ENCODE measurements at places on chromosomes 11 and 22.

GRCh38 chr11:74957937-74958629 lies 9.0 kb downstream of the SPCS2 start:
- DNase-seq = no peak

- peak; percentile 32 for DNase-seq
Measured at GRCh38 chr11:33040033-33040861, 875 bp downstream of the TCP11L1 start.

DNA sequence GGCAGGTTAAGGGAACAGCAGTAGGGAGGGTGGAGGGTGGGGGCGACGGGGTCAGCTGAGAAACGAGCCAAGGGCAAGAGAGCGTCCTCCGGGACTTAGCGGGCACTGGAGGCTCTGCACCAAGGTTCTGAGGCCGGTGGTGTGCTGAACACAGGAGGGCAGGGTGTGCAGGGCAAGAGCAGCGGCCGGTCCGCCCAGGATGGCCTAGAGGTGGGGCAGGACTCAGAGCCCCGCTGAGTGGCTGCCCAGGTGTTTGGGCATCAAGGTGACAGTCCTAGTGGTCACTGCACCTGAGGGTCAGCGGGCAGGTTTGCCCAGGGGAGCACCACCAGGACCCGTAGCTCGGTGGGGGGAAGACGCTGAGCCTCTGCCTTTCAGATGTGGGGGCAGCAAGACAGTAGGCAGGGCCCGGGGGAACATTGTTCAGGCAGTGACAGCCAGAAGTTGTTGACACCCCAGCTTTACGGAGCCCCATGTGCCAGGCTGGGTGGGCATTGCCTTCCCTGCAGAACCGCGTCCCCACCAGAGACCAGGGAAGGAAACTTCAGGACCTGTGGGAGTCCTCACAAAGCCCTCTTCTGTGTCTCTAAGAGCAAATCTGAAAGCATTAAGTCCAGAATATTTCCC lies 4.5 kb upstream of the TTLL8 start:
- DNase-seq = no peak

DNA sequence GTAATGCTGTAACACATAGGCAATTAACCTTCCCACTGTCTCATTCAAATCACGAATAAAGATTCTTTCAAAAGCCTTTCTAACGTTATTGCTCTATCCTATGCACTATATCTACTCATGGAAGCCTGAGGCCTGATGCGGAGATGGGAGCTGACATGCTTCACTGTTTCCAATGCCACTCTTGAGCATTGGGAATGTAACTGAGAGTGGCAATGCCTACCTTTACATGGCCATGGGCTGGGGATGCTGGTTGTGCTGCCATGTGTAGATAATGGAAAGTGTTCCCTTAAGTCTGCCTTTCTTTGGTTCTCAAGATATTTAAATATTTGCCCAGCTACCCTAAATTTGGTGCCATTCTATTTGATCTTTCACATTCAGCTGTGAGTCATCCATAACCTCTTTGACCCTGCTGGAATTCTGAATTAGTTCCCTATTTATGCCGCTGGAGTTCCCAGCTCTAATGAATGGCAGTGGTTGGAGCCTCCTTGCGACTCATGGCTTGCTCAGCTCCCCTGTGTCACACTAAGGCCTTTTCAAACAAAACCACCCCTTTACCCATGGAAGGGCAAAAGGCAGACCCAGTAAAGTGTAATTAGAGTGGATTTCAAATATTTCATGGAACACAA lies 21.4 kb upstream of the DKK3 start:
- peak; percentile 80 for DNase-seq

- no peak for DNase-seq
Measured at GRCh38 chr11:15114501-15115475, at the start of gene INSC. Gene INSC, plus strand, starts transcription at chr11:15114923. Its CDS starts 34,252 bp downstream, at chr11:15149175.

- DNase-seq = peak; percentile 83
Measured at GRCh38 chr11:64566042-64566914, 24.7 kb upstream of the SLC22A12 start.

DNA sequence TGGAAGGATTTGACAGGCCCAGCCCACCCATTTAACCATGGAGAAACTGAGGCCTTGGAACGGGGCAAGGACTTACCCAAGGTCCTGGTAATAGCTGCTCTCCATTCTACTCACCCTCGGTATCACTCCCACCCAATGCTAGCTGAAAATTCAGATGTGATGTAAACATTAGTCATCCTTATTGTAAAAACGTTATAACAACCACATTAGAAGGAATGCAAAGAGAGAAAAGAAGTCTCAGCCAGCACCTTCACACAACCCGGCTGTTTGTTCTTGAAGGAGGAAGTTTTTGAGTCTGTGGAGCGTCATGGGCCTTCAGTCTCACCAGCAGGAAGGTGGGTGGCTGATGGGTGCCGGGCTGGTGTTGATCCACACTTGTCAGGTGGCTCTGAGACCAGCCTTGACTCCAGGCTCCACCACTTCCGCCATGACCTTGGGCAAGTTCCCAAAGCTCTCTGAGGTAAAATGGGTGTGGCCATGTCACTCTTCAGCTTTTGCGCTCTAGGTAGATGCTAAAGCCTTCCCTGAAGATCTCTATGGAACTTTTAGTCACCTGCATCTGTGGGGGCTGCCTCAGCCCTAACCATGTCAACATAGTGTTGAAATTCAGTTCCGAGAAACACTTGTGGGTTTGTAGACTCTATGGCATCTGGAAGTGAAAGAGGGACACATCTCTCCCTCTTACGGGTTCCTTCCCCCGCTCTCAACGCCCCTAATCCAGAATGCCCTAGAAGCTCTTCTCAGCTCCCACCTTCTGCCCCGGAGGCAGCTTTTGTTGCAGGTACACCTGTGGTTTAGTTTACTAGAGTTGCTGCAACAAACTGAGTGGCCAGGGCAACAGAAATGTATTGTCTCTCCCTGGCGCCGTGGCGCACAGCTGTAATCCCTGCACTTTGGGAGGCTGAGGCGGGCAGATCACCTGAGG lies 14.8 kb downstream of the CD6 start:
- peak; percentile 50 for DNase-seq

GRCh38 chr11:35655254-35655653 lies 7.3 kb upstream of the TRIM44 start:
- DNase-seq = no peak

GRCh38 chr11:126914941-126915340 lies 85.6 kb downstream of the KIRREL3 start:
- DNase-seq = peak; percentile 83

- no peak for DNase-seq
Measured at GRCh38 chr11:50088231-50088630, 55.6 kb downstream of the OR4C45 start.

GRCh38 chr11:86151174-86152005 lies 82.5 kb upstream of the PICALM start:
- DNase-seq = peak; percentile 59

DNA sequence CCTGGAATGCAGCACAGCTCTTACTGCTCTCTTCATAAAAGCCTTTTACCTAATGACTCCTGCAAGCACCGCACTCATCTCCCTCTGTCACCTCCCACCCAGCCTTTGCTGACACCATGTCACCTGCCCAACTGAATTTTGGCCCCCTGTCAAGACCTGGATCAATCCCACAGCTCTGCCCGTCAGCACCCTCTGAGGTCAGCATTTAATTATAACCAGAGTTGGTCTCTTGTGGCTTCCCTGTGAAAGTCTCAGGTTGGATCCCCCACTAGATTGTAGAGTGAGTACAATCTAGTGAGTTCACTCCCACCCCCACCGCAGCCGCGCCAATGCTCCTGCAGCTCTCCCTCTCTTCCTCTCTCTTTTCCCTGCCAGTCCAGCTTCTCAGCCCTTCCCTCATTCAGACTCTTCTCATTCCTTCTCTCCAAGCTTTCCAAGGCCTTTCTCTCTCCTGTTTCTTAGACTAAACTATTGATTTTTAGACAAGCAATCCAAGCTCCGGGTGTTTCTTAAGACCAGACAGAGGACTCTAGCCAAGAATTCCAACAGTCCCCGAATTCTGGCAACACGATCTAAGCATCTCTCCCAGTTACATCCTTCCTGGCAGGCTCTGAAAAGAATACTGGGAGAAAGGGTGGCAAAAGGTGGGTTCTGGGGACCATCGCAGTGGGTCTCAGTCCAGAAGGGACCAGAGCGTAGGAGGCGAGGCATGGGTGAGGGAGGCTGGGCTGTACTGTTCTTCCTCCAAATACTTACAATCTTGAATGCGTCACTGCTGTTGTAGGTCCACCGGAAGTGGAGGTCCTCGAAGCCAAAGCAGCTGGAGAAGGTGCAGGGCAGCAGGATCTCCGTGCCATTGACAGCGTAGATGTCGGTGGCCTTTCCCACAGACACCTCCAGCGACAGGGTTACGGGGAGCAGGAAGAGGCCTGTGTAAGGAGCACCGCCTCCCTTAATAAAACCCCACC lies 8.0 kb downstream of the SCN4B start:
- no peak for DNase-seq

- DNase-seq = no peak
Measured at GRCh38 chr11:45141171-45141570, 5.3 kb upstream of the PRDM11 start.

GRCh38 chr11:2653198-2653551 lies 46.6 kb downstream of the KCNQ1OT1 start:
- DNase-seq = no peak

- peak; percentile 15 for DNase-seq
Measured at GRCh38 chr11:116180806-116181600, 591.8 kb downstream of the BUD13 start.

DNA sequence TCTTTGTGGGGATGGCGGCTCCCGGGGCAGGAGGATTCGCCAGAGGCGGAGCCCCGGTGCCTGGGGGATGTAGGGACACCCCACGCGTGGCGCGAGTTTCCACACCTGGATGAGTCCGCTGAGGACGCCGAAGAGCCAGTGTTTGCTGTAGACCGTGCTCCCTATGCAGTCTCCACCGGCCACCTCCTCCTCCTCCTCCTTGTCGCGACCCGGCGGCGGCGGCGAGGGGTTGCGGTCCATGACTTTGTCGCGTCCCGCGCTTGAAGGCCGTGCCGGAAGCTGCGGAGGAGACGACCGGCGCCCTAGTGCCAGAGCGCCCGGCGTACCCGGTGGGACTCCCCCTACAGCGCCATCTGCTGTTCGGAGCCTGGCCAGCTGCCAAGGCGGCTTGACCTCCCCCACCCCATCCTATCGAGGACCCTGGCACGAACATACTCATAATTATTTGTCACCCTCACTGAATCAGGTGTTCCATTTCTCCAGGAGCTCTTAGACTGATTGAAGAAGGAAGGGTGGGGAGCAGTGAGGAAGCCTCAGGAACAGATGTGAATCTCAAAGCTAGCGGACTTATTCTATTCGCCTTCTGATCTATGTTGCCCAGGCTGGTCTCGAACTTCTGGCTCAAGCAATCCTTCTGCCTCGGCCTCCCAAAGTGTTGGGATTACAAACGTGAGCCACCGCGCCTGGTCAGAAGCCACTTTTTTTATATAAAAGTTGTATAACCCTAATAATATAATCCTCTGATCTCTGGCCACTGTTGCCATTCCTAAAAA lies at the start of gene SAAL1:
Gene SAAL1 (minus strand): TSS at position 281 of the 773 bp plus-strand sequence. CDS start 41 bp downstream, at position 240.
- peak; percentile 87 for DNase-seq

- DNase-seq = peak; percentile 88
Measured at GRCh38 chr22:35555483-35555890, 14.9 kb downstream of the RASD2 start.

GRCh38 chr11:27977031-27977430 lies 130.9 kb downstream of the KIF18A start:
- peak; percentile 70 for DNase-seq

DNA sequence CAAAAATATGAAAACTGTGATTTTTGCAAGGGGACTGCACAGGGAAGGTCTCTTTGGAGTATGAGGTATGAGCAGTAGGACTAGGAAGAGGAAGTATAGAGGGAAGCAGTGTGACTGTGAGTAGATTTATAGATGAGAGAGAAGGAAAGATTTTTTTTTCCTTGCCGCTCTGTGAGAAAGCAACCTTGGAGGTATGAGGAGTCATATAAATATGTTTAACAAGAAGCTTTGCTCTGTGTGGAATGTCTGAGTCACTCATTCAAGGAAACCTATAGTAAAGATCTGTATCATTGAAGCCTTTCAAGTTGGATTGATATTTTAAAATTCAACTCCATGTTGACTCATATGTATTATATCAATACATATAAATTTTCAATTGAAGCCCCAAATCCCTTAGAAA lies 26.2 kb downstream of the DNHD1 start:
- DNase-seq = peak; percentile 81

GRCh38 chr11:22786475-22786874 lies 43.1 kb downstream of the SVIP start:
- DNase-seq = no peak

DNA sequence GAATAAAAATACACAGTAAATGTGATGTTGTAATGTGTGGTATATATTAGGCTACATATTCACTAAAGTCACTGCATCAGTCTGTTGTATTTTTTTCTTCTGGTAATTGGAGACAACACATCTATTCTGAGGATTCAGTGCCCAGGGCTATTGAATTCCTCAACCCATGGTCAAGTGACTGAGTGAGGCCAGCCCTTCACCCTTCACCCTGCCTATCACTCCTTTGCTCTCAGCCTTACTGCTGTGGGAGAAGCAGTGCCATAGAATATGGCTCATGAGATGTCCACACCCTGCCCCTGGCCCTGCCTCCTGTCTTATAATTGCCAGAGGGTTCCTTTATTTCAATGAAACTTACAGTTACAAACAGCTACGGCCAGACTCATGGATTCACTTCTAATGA lies 295.6 kb downstream of the NTM start:
- DNase-seq = no peak

GRCh38 chr22:32539631-32540421 lies 65.2 kb downstream of the FBXO7 start:
- DNase-seq = peak; percentile 31

DNA sequence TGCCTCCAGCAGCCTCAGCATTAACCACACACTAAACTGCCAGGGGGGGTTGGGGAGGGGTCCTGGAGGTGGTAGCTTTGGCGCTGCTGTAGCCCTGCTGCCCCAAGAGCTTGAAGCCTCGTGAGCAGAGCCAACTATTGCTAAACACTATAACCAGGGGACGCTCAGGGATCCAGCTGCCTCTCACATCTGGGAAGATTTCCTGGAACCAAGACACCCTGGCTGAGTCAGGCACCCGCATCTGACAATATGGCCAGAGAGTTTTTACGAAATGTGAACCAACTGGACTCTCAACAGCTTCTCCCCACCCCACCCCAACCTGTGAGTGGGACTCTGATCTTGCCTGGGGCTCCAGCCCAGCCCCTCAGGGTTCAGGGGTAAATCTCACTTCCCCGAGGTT lies 14.3 kb downstream of the C1QTNF6 start:
- DNase-seq = no peak

DNA sequence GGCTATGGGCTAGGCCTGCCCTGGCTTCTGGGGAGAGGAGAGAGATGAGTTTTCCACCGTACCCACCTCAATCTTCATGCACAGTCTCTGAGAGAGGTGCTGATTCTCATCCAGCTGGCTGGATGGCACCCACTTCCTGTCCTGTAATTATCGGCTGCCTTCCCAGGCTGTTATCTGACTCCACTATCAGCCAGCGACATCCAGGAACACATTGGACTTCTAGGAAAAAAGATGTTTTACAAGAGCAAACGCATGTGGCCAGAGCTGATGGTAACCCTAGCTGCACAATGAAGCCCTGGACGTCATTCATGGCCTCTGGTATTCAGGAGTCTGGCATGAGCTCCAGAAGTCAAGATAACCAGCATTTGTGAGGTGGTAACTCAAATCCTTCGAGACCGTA lies 137.4 kb downstream of the EHF start:
- no peak for DNase-seq

GRCh38 chr11:89452780-89453179 lies 38.4 kb downstream of the NOX4 start:
- DNase-seq = no peak
